Left colon (tissue), 2 donors: ENCODE measurements at places on chromosomes 1 and 21. TPM values are rescaled to one million over a fixed set of nuclear protein-coding genes. Genes with fewer than 3 reads are reported as not detected.

The HTR6 gene
- not detected for total RNA-seq

The DRAXIN gene
- total RNA-seq = 0.11 TPM

The LAMC1 gene
- total RNA-seq = 54.8 TPM

The RIMKLA gene
- total RNA-seq = 24.2 TPM

The TEDDM1 gene
- total RNA-seq = not detected

The PCP4 gene
- total RNA-seq = 6.5 TPM

The OR6F1 gene
- not detected for total RNA-seq

The ANKRD13C gene
- total RNA-seq = 23.2 TPM

The UBASH3A gene
- 0.67 TPM for total RNA-seq

The ADARB1 gene
- 12.4 TPM for total RNA-seq

The TMCC2 gene
- total RNA-seq = 1.2 TPM

The KIF17 gene
- total RNA-seq = 0.31 TPM

The RNF186 gene
- total RNA-seq = 53.7 TPM

The LCA5L gene
- total RNA-seq = 0.98 TPM

The TMEM269 gene
- total RNA-seq = 0.20 TPM

The SDF4 gene
- 235 TPM for total RNA-seq

The TNFRSF14 gene
- total RNA-seq = 142 TPM

The TNFAIP8L2 gene
- total RNA-seq = 0.40 TPM

The SAMSN1 gene
- total RNA-seq = 4.2 TPM

The MIXL1 gene
- 0.15 TPM for total RNA-seq

The F11R gene
- 145 TPM for total RNA-seq

The CDK11B gene
- total RNA-seq = 37.0 TPM

The KRTAP11-1 gene
- not detected for total RNA-seq

The NHLH1 gene
- total RNA-seq = 0.20 TPM

The KRTAP23-1 gene
- total RNA-seq = not detected

The SPRR4 gene
- not detected for total RNA-seq

The CCDC190 gene
- total RNA-seq = not detected

The LEFTY1 gene
- total RNA-seq = 385 TPM

The GNG5 gene
- 126 TPM for total RNA-seq

The C1orf185 gene
- total RNA-seq = not detected

The LYST gene
- total RNA-seq = 22.4 TPM

The HLX gene
- total RNA-seq = 12.3 TPM

The P3R3URF gene
- total RNA-seq = not detected

The KRTAP13-2 gene
- total RNA-seq = 10.0 TPM

The ZDHHC18 gene
- total RNA-seq = 25.8 TPM

The MTF1 gene
- total RNA-seq = 28.0 TPM

The PBX1 gene
- total RNA-seq = 56.2 TPM
